HAP-1 (cell line): ENCODE measurements at places on chromosomes 4 and X.

GRCh38 chr4:8205749-8206611 is 6.9 kb downstream of the SH3TC1 start:
- no peak for DNase-seq

DNA sequence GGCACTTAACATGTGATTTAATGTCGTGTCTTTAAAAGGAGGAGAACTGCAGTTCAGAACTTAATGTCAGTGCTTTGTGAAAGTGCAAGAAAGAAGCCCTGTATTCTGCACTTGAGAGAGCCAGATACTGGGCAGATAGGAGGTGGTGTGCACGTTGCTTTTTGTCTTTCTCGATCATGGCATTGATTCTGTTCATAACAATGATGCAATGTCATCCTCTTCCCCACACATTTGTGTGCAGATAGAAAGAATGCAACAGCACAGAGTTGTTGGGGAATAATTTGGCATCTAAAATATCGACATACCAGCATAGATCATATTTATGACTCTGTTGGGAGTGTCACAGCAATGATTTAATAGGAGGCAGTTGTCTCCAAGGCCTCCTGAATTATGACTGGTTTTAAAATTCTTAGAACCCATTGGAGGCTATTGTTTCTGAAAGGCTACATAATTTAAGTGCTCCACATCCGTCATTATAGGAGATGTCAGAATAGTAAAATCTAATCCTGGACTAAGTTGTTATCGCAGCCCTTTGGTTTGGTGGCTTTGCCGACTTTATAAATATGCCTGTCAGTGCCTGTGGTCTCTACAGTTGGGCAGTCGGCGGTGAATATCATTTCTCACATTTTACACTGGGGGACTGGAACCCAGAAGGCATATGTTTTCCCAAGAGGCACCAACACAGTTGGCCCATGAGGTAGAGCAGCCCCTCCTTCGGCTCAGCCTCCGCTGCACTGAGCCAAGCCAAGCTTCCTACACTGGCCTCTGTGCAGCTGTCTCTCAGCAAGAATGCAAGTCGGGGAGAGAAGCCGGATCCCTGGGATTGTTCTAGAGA is 124.9 kb downstream of the PTTG2 start:
- no peak for DNase-seq

DNA sequence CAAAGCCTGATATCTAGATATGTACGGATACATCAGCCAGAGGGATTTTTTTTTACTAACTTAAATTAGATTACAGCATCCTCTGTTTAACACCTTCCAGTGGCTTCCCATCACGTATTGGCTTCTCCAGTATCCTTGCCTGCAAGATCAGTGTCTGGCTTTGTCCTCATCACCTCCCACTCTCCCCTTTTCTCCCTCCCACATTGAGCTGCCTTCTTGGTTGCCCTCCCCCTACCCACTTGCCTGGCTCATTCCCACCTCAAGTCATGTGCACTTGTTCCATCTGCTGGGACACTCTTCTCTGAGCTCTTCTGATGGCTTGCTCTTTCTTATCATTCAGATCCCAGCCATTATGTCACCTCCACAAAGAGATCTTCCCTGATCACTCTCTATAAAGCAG is 75.9 kb upstream of the NALF2 start:
- DNase-seq = no peak

- no peak for DNase-seq
Measured at GRCh38 chr4:121824171-121824527, 466 bp upstream of the CCNA2 start.

DNA sequence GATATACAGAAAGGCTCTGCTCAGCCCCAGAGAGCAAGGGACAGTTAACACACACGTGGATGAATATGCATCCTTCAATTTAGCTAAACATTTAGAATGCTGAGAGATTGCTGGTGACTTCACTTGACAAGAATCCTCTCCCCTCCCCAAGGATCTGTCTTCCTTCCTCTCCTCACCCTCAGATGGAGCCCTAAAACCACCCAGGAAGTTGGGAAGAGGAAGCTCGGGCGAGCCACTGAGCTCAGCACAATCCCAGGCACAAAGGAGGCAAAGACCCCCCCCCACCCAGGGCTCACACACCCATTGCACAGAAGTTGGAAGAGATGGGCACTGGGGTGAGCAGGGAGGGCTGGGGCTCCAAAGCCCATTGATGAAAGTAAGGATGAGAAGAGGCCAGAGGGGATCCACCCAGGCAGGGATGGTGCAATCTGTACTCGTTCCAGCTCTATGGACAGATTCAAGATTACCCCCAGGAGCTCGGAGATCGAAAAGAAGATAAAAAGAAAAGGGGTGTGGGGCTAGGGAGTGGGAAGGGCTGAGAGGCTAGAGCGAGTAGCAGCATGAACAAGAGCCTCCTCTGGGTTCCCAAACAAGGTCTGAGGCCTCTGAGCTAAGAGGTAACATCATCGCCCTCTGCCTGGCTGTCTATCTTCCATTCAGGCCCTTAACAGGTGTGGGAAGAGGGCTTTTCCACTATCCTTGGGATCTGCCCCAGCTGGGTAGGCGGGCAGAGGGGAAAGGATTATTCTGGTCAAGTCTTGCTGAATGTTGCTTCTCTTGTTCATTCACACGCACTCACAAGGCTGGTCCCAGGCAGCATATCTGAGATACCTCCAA is 1.2 kb downstream of the TFE3 start:
- peak; percentile 36 for DNase-seq

DNA sequence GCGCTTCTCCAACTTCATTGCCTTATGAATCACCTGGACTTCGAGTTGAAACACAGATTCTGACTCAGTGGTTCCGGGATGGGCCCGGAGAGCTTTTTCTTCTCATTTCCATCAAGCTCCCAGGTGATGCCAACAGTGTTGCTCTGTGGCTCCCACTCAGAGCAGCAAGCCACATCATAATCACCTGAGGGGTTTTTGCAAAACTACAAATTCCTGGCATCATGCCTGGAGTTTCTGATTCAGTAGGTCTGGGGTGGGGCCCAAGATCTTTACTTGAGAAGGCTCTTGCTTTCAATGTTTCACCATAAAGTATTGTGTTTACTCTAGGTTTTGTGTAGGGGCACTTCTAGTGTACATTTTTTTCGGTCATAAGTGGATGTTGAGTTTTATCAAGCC is 7.0 kb downstream of the MTM1 start:
- no peak for DNase-seq

DNA sequence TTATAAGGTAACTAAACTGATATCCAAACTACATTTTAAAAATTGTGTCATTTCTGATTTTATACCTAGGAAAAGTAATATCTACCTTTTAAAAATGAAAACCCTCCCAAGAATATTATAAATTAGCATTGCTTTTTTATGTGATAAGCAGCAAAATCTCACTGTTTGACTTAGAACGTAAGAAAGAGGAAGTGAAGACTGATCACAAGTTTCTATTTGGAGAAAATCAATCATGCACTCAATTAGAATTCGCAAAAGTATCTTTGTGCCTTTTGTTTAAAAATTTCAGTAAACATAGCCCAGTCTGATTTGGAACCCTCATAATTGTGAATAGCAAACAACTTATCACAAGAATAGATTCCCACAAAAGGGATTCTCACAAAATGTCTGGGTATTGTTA is 142.7 kb downstream of the TENM3 start:
- DNase-seq = no peak

DNA sequence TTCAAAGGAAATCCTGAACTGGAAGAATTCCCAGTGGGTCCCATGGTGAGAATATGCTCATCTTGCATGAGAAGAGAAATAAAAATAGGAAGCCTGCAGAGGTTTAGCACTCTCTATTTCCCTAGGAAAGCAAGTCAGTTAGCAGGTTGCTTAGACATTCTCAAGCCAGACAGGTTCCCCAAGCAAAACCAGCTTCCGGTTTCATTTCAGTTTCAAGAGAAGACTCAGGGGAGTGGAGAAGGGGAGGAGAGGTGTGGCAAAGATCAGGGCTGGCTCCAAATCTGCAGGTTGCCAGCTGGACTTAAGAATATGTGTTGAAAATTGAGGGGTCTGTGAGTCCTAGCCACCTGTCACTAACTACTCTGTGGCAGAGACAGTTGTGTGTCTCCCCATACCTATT is 107.5 kb downstream of the CLNK start:
- DNase-seq = no peak

DNA sequence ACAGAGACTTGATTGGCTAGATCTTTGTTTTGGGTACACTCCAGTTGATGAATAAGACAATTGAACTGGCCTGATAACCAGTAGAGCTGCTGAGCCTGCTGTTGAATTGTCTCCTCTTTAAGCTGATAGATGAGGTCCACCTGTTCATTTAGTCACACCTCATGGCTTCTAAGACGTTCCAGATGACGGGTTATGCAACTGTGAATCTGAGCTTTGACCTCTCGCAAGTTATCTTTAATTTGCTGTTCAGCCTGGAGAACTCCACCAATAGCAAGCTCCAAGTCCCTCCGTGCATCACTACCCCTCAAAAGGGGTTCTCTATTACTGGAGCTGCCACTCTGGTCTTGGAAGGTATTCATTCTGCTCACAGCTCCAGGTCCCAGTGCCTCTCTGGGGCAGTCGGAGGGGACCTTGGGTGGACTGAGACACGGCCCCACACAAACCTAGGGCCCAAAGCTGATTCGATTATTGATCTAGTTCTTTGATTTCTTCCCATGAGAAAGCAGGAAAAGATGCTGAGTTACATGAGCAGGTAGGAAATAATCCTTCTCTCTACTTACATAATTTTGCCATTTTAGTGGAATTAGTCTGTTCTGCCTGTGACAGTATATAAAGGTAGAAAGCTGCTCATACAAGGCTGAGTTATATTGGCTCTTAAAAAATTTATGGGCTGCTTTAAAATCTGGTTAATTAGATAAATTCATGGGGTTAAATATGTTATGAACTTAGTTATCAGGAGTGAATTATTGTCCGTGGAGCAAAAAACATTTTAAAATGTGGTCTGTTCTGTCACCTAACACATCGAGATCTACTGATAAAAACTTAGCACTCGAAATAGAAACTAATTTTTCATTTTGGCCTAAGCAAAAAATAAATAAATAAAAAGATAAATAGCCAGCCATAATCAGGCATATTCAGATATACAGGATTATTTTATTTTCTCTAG is 6.8 kb downstream of the MMAA start:
- no peak for DNase-seq

DNA sequence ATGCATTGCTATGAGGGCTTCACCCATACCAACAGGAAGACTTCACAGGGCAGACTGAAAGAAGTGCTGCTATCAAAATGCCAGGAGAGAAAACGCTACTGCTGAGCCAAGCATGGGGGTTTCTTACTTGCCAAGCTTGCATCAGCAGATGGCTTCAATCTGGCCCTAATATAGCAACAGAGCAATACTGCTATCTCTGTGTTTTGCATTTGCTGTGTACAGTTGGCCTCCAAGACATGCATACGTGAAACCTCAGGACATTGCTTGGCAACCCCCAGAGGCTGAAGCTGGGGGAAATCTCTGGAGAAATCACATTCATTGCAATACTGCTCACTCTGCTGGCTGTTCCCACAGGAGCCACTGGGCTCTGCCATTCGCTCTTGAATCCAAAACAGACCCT is 127.2 kb upstream of the GPC4 start:
- DNase-seq = no peak

GRCh38 chr4:90145319-90145718 is 18.1 kb downstream of the CCSER1 start:
- DNase-seq = peak; percentile 94

- DNase-seq = no peak
Measured at GRCh38 chr4:54942721-54943120, 182.7 kb downstream of the KDR start.

DNA sequence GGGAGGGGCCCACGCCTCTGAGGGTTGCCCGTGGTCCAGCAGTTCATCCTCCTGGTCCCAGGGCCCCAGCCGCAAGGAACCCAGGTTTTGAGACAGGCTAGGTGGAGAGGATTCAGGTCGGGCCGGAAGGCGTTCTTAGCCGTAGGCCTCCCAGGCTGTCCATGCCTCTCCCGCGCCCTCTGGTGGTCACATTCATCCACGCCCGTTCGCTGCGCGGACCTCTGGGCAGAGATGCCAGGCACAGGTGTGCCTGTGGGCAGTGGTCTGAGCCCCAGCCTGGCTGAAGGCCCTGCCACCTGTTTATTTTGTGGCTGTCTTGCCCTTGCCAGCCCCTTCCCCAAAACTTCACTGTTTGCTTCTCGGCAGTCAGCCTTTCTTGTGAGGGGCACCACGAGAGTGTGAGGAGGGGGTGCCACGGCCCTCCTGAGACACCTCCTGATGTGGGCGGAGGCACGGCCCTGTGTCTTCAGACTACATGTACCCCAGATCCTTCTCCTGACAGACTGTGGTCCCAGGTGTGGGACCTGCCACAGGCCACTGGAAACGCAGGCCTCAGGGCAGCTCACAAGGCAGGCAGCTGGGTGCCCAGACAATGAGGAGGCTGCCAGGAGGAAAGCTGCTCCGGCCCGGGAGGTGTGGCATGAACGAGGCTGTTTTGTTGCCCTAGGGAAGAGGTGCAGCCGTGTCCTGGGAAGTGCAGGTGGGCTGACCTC is 5.0 kb downstream of the UVSSA start:
- peak; percentile 53 for DNase-seq
